Amniotic epithelial cell (primary cell): ENCODE measurements at places on chromosomes 1 and 21.

- no peak for DNase-seq
Measured at GRCh38 chr21:26212220-26212619, 41.6 kb upstream of the APP start.

- DNase-seq: peak; percentile 76
Measured at GRCh38 chr1:76070538-76070937, 4.0 kb upstream of the ST6GALNAC3 start.

DNA sequence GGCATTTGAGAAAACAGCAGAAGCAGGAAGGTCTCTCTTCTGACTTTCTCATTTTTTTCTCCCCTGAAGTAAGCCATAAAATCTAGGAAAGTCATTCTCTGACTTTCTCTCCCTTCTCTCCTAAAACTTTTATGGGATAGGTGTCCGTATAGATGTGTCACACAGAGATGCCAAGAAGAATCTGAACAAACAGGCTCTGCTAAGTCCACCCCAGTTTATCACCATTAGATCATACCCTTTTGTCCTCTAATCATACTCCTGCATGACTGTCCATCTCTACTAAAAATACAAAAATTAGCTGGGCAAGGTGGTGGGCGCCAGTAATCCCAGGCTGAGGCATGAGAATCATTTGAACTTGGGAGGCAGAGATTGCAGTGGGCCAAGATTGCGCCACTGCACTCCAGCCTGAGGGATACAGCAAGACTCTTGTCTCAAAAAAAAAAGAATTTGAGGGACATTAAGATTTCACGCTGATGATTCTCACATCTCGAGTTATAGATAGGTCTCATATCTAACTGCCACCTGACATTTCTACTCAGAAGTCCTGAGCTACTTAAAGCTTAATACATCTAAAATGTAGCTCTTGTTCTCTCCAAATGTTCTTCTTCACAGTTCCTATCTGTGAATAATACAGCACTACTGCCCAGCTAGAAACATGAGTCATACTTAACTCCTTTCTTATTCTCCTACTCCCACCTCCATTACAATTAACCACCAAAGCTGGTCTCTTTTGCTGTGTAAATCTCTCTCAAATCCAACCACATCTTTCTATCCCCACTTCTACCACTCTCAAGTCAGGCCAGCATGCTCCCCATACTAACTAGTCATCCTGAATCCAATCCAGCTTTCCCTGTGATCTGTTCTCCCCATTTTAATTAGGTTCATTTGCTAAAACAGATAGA is 47.7 kb downstream of the ZNF644 start:
- peak; percentile 87 for DNase-seq

DNA sequence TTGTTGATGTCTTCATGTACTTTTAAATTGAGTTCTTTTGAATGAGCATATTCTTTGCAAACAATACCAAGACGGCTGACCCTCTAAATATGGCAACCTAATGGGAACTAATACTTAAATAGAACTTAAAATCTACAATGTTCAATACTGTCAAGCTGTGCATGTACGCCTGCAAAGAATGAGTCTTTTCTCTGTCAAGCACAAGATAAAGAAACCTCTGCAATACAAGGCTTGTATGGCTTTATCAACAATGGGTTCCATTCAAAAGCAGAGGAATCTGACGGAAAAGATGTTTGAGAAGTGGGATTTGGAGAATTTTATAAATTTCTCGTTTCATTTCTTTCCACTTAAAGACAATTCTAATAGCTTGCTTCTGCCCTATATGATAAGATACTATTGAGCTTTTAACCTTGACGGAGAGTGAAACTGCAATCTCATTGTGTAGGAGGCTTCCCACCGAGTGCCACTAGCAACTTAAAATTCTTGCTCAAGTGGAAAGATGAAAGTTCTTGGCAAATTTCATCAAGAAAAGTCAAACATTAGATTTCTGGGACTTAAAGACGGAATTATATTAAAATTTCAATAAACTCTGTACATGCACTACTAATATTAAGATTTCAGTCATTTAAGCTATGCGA is 119.8 kb downstream of the RGS21 start:
- no peak for DNase-seq

DNA sequence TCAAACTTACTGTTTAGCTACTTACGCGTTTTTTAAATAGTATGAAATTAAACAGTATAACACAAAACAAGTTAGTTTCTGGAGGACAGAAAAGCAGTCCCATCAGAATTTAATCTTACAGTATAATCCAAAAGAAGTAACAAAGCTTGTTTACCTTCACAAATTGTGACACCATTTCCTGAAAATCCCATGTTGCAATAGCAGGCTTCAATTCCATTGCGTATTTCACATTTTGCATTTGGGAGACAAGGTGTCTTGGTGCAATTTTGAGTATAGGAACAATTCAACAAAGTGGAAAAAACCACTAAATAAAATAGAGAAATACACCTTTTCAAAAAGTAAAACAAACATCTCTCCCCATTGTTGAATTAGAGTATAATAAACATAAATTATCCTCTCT is 1.6 kb downstream of the ADGRL4 start:
- DNase-seq: peak; percentile 15

DNA sequence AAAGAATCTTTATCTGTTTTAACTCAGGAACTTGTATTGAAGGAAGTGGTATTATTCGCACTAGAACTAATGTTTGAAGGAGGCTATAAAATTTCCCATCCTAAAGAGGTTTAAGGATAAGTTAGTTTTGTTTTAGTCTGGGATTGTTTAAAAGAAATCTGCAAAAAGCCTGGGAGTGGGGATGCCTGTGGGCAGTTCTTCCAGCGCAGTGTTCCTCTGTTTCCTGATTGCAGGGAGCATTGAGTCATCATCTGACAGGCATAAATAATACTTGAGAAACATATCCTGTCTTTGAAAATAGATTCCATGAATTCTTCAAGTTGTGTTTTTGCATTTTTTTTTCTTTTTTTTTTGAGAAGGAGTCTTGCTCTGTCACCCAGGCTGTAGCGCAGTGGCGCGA is 350.8 kb upstream of the PTBP2 start:
- DNase-seq: peak; percentile 97

DNA sequence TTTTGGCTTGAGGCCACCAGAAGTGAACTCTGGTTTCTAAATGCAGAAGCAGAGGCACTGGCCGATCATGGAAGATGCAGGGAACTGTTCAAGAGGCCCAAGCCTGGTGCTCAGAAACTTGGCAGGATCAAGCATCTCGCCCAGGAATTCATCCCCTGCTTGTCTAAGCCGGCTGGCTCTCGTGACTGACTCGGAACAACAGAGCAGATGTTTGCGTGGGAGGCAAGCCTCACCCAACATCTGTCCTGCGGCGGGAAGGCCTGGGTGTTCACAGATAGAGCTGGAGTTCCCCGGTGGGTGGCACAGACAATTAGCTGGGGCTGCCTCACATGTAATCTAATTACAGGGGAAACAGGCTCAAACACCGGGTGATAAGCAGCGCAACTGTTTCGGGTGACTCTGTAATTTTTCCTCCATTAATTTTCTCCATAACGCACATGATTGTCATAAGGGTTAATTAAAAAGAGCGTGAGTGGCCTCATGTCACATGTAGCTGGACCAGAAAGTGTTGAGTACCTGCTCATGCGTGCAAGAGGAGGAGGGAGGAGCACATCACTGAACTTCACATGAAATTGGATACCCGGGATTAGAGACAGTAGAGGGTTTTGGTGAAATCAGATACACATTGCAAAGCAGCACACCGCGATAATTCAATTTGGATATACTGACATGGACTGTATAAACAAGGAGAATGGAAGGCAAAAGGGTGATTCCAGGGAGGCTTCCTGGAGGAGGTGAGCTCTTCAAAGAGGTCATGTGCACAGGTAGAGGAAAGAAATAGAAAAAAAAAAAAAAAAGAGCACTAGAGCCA is 180.0 kb downstream of the ETS2 start:
- peak; percentile 78 for DNase-seq

GRCh38 chr1:50979937-50980336 is 9.9 kb downstream of the CDKN2C start:
- DNase-seq: no peak

DNA sequence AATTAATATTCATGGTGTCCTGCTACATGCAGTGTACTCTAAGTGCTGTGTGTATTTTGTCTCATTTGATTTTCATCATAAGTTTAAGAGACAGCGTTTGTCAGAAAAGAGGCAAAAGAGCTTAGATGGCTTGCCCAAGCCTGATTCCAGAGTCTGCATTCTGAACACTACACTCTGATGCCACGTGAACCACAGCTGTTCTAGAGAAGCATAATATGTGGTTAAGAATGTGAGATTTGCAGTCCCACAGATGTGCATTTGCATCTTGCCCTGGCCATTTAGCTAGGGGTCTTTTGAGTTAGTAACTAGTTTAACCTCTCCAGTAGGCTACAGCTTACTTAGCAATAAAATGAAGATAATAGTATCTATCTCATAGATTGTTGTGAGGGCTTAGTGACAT is 9.2 kb upstream of the GADD45A start:
- DNase-seq: no peak

- no peak for DNase-seq
Measured at GRCh38 chr1:20999525-21000244, 177.0 kb downstream of the EIF4G3 start.

DNA sequence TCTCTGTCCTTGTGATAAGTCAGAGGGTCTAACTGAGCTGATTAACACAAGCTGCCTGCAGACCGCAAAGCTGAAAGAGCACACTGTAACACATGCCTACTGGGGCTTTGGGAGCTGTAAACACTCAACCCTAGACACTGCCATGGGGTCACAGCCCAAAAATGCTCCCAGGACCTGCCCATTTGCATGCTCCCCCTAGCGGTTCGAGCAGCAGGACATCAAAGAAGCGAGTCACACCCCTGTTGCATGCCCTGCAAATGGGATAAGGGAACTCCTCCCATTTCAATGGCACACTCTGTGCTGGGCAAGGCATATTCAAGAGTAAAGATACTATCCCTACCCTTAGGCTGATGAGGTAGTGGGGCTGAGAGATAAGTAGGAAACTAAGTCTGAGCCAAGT is 22.8 kb downstream of the LCE3E start:
- no peak for DNase-seq

DNA sequence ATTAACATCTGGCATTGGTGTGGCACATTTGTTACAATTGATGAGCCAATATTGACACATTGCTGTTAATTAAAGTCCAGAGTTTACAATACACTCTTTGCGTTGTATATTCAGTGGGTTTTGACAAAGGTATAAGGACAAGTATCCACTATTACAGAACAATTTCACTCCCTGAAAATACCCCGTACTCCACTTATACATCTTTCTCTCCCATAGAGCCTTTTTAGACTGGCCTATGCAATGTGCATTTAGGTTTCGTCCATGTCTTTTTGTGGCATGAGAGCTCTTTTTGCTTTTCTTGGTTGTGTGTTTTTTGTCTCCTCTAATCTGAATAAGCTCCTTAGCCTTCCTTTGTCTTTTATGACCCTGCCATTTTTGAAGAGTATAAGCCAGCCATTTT is 40.6 kb upstream of the TSNAX start:
- DNase-seq: no peak

- DNase-seq: no peak
Measured at GRCh38 chr1:40648200-40648599, 17.3 kb downstream of the RIMS3 start.

DNA sequence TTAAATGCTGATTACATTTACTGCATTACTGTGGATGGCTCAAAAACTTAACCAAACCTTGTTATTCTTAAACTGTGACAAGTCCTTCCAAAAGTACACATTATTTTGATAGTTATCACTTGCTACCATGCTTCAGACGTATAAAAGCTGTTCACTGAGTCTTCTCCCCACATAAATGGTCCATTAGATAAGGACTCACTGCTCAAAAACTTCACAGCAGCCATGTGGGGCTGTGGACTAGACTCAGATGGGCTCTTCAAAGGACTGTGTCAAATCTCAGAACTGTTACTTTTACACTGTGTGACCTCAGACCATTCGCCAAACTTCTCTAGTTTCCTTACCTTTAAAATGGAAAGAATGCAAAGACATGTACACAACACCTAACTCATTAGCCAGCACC is 11.6 kb downstream of the SCAF4 start:
- no peak for DNase-seq

DNA sequence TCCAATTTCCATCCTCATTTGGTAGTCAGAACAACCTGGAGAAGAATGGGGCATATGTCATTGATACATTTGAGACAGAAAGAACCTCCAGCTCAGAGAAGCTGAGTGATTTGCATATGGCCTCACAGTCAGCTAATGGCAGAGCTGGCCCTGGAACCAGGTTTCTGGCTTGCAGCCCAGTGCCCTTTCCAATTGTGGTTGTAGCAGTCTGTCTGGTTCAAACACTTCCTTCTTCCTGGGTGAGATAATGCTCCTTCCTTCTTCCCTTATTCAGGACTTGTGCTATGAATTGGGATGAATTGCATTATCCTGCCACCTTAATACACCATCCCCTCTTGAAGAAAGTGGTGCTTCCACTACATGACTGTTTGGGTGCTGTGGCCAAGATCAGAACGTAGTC is 24.2 kb downstream of the SLC5A9 start:
- no peak for DNase-seq

DNA sequence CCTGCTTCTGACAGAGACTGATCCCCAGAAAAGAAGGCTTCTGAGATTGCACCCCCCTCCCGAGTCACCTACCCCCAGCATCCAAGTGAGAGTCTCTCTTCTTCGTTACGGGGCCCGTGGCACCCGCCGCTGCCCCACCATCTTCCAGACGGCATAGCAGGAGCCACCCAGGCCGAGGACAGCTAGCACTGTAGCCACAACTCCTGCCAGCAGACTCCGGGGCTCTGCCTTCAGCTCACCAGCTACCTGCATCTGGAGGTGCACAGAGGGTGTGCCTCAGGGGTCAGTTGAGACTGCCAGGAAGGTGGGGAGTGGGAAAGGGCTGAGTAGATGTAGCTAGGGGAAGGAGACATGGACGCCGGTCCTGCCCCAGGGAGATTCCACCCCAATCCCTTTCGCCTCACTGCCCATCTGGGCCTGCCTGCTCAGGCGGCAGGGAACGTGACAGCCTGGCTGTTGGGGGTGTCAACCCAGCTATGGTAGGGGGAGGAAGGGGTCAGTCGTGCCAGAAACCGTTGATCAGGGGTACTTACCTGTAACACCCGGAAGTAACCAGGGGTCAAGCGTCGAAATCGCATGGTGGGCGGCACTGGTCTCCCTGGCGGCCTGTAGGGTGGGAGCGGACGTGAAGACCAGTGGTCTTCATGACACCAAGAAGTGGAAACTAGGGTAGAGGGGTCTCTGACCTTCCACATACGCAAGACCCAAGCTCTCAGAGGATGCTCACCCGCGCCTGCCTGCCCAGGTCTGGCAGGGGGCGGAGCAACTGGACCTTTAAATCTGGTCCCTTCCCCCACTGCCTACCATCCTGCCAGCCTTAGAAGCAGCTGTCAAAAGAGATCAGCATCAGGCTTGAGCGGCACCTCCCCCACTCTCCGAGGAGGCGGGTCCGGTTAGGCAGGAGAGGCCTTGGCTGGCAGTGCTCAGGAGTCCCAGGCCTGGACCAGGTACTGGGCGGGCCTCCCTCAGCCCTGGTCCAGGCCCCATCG is at the start of gene ZNF593OS:
TSS of gene ZNF593OS (minus strand) at position 749 of the 989 bp plus-strand sequence. CDS start at position 578, 171 bp downstream.
- no peak for DNase-seq

- no peak for DNase-seq
Measured at GRCh38 chr1:54460351-54460750, 54.2 kb upstream of the SSBP3 start.

- no peak for DNase-seq
Measured at GRCh38 chr1:48735796-48736195, 40.9 kb downstream of the BEND5 start.
